Fibroblast of gingiva (primary cell): ENCODE measurements at places on chromosomes 11 and 22.

GRCh38 chr11:85724748-85725465 lies 38.9 kb upstream of the CCDC89 start:
- DNase-seq = no peak

DNA sequence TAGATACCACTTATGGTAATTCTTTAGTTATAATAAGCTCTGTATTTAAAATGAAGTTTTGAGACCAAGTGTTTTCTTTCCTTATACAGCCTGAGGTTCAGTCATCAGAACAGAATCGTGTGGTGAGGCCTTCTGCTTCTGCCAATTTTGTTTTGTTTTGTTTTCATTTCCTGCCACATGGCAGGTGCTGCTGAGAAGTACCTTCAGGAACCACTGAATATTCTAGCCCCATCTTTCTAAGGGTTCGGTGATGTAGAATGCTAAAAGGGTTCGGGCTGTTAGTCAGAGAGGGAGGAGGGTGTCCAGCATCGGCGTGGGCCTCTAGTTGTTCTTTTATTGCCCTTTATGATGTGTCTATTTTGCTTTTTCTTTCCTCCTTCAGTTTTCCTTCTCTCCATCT lies 25.8 kb downstream of the TNRC6B start:
- no peak for DNase-seq

- DNase-seq = no peak
These were observed 100.3 kb upstream of the CLPB start for GRCh38 chr11:72534371-72535193.

GRCh38 chr11:94831529-94831928 lies 63.4 kb downstream of the AMOTL1 start:
- DNase-seq = no peak

DNA sequence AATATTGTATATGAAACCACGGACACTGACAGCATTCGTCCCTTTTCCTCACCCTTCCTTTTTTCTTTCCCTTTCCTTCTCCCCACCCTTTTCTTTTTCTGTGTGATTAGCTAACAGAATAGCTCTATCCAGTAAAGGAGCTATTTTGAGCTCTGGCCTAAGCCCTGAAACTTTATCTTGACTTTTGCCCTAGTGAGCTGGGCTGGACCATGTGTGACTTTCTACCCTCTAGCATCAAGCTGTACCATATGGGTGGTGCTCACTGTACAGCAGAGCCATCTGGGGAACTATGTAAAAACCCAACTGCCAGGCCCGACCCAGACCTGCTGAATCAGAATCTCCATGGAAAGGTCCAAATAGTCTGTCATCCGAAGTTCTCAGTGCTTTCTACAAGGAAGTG lies 21.9 kb upstream of the PANX1 start:
- DNase-seq = no peak

DNA sequence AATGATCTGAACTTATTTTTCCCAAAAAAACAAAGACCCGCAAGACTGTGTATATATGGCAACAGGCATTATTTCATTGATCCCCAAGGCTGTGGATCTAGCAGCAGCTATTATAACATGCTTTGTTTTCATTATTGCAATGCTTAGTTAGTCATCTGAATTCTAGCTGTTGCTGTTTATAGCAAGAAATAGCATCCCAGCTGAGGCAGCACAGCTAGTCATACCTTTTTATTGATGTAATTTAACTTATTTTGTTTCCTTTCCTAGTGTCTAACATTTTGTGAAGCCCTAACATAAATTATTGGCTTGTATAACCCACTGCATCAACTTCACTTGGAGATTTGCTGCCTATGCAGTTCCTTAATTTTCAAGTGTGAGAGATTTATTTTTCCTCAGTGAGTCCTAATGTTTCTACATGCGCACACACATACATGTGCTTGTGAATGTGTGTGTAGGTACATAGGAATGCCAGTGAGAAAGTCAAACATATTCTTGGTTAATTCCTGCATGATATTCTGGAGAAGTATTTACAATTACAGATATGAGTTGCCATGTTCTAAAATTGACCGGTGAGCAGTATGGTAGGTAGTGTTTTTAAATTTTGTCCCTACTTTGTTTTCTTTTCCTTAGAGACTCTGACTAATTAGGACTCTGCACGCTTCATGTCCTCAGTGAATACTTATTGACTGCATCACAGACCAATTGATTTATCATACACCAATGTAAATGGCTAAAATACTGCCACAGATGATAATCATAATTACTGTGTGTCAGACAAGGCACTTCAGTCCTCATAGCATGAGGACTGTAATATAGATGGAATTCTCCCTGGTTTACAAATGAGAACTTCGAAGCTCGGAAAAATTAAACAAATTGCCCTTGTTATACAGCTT lies 119.3 kb downstream of the WNT11 start:
- DNase-seq = peak; percentile 67

- peak; percentile 68 for DNase-seq
These were observed 166.8 kb upstream of the MTMR2 start for GRCh38 chr11:96090711-96091110.

DNA sequence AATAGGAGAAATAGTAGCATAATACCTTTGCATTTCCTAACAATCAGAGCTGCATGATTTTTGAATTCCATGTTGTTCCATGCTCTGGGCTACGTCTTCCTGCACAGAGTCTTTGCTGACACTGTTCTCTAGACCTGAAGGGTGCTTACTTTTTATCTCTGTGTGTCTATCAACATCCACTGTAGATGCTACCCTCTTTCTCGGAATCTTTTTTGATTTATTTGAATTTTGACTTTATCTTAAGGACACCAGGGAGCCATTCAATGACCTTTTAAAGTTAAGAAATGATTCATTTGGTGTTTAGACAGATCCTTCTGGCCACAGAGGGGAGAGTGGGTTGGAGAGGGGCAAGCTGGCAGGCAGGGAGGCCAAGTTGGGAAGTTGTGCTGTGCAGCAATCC lies 90.1 kb downstream of the LDLRAD3 start:
- no peak for DNase-seq

DNA sequence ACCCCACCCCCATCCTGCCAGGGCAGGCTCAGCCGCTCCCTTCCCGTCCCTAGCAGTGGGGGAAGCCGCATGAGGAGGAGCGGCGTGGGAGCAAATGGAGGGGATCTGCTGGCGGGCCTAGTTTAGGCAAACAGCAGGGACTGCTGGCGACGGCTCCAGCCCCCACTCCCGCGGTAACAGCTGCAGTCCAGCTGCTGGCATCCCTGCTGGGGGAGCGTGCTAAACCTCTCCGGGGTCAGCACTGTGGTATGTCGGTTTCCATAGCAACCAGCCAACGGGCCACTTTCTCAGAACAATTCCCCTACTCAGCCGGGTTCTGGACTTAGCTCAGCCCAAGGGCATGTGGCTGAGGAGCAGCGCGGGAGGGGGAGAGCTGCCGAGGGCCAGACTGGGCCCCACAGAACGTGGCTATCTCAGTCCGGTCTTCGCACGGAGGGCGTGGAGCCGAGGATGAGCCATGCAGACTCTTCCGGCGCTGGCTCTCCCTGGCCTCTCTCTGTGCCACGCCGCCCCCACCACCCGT lies 98.8 kb downstream of the PKNOX2 start:
- DNase-seq = peak; percentile 68

DNA sequence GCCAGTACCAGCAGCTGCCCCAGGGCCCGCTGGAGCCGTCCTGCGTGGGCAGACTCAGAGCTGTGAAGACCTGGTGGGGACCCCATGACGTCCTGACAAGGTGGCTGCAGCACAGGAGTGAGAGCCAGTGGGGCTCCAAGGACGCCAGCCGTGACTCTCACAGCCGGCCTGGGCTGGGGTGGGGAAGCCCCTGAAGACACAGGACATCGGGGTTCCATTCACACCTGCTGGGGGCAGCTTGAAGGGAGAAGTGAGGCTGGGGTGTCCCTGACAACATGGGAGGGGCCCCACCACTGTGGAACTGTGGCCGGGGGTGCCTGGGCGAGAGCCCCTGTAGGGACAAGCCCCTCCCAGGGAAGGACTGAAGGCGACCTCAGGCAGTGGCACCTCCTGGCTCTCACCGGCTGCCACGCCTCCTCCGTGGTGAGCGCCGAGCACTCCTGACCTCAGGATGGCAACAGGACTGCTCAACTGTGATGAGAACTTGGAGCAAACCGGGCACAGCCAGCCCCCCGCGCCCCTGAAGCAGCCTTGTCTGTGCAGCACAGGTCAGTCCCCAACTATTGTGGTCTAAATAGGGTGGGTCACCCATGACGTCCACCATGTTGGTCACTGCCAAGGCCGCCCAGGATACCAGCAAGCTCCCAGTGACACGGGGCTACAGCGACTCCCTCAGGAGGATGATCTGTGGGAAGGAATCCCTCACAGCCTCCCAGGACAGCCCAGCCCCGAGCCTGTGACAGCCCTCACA lies 22.7 kb upstream of the IL17REL start:
- DNase-seq = no peak

DNA sequence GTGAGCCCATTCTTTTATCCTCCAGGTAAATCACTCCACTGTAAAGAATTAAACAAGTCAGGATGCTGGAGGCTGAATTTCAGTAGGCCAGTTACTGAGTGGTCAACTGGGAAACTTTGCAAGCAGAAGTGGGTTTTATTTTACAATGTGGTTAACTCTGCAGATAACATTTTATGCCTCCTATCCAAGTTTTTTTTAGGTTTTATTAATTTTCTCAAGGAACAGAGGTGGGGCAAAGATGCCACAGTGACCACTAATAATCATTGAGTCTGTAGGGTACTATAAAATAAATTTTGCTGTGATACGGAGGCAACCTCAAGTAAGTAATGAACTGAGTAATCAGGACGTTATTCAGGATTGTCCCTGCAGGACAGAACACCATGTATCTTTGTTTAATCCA lies 599.9 kb downstream of the METTL15 start:
- no peak for DNase-seq

DNA sequence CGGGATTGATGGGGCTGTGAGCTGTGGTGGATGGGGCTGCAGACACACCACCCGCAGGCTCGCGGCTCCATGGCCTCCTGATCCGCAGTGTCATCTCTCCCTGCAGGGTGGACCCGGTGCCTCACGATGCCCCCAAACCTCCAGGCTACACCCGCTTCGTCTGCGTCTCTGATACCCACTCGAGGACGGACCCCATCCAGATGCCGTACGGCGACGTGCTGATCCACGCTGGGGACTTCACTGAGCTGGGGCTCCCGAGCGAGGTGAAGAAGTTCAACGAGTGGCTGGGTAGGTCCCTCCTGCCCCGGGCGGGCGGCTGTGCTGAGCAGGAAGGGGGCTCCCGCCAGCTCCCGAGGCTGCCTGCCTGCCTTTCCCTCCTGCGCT lies 23.1 kb downstream of the MPPED1 start:
- no peak for DNase-seq

- DNase-seq = no peak
These were observed 47.8 kb upstream of the CLDN5 start for GRCh38 chr22:19571995-19572394.

- DNase-seq = no peak
These were observed 859 bp upstream of the FGF19 start for GRCh38 chr11:69704508-69705253.

- DNase-seq = peak; percentile 58
These were observed 2.8 kb upstream of the CABP7 start for GRCh38 chr22:29716814-29717545.

GRCh38 chr11:127073621-127074020 lies 73.1 kb upstream of the KIRREL3 start:
- no peak for DNase-seq
